HEK293T (cell line): ENCODE measurements at places on chromosomes 4 and X.
A peak's percentile ranks its signal among the peaks of the same experiment; 100 is the strongest.

DNA sequence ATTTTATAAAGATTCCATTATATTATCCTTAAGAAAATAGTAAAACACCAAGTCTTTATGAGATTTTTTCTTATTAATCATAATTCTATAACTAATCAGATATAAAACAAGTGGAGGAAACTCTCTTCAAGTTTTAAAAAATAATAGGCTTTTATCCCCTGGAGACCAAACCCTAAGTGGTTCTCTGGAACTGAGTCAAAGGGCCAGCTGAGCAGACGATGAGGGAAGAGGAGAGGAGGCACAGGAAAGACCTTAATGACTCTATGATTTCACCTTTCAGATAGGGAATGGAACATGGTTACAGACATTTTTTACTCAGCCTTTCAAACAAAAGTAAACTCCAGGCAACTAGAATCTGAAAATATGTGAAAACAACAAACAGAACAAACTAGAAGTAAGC lies 201.8 kb downstream of the SLC39A8 start:
- no peak for DNase-seq

- no peak for DNase-seq
These were observed 13.6 kb downstream of the STOX2 start for GRCh38 chr4:183918696-183919095.

- DNase-seq: no peak
These were observed 10.1 kb upstream of the SH3TC1 start for GRCh38 chr4:8188743-8189550.

GRCh38 chrX:151396042-151396824 lies 773 bp upstream of the VMA21 start:
- DNase-seq: no peak

- DNase-seq: no peak
These were observed 164.0 kb upstream of the BCOR start for GRCh38 chrX:40261833-40262156.

- DNase-seq: no peak
These were observed 43.9 kb upstream of the SLC25A4 start for GRCh38 chr4:185099024-185099682.

- DNase-seq: no peak
These were observed 58.9 kb downstream of the DOCK11 start for GRCh38 chrX:118554511-118554910.

DNA sequence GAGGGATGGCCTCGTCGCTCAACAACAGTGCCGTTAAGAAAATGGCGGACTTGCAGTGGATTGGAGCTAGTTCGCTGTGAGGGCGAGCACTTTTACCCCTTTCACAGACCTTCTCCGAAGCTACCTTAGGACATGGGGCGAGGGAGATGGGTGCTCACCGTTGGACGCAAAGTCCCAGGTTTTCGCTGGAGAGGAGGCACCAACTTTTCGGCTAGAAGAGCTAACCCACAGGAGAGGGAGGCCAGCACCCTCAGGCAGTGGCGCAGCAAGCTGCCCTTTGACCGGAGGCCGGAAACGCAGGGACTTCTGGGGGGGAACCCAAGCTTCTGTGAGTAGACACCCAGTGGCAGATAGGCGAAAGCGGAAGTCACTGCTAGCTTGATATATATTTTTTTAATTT lies 93.1 kb upstream of the IL13RA1 start:
- no peak for DNase-seq

DNA sequence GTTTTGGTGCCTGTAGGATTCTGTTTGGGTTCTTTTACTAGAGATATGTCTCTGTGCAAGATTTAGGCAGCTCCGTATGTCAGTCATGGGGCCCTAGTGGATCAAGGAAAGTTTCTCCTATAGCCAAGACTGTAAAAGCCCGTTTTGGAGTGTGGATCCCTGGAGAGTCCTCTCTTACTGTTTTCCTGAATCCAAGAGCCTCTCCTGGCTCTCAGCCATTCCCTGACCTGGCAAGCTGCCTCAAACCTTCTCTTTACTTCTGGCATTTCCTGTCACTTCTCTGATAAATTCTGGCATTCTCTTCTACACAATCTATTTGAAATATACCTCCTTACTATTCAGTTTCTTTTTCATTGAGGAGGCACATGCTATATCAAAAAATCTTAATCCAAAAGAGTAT lies 41.4 kb downstream of the DCAF12L2 start:
- no peak for DNase-seq

- no peak for DNase-seq
These were observed 350.1 kb downstream of the AR start for GRCh38 chrX:67893931-67894330.

GRCh38 chr4:120331486-120332370 lies 265.1 kb upstream of the MAD2L1 start:
- peak; percentile 5 for DNase-seq

DNA sequence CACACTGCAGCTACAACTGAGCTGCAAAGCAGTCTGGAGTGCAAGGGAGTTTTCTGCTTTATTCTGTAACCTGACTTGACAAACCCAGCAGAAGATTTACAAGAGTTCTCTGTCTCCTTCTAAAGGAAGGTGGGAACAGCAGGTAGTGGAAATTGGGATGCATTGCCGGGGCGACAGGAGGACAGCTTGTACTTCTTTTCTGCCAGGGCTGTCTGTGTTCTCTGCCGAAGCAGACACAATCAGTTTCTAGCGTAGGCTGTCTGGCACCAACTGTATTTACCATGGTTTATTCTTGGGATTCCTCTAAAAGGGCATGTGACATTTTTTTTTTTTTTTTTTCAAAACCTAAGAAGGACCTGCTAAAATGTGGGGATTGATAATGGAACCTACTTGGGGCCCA lies 190.8 kb upstream of the GK2 start:
- DNase-seq: no peak

DNA sequence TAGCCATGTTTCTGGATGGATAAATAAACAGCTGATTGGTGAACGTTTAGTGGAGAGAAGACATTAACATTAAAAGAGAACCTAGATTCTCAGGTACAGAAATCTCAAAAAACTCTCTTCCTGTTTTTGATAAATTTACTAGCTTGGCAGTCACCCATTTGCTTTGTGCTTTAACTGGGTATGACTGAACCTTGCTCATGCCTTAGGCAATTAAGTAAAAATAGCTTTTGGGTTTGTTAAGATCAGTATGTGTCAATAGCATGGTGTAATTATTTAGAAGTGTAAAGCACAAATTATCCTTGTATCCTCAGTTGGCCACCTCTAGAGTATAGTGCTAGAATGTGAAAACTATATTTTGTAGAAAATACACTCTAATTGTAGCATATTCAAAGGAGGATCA lies 200.0 kb downstream of the CFAP299 start:
- no peak for DNase-seq

DNA sequence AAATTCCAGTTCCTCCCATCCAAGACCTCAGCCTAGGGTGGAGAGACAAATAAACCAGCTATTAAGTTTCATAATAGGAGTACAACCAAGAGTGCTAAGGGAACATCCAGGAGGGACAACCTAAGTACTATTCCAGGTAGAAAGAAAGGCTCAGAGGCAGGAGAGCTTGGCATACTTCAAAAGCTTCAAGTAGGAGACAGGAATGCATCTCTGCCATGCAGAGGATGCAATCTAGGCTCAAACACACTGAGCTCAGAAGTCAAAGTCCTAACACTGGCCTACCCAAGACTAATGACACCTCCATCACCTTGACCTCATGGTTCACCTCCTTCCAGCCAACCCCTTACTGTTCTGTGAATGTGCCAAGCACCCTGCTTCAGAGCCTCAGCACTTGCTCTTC lies 8.1 kb downstream of the WDFY3 start:
- no peak for DNase-seq

- peak; percentile 53 for DNase-seq
These were observed 86.2 kb downstream of the PPEF1 start for GRCh38 chrX:18793601-18794089.

DNA sequence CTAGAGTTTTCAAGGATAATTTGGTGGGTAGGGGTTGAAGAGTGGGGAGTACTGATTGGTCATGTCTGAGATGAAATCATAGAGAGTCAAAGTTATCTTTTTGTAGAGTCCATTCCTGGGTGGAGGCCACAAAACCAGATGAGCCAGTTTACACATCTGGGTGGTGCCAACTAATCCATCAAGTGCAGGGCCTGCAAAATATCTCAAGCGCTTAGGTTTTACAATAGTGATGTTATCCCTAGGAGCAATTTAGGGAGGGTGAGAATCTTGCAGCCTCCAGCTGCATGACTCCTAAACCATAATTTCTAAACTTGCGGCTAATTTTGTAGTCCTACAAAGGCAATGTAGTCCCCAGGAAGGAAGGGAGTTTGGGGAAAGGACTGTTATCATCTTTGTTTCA lies 988.3 kb upstream of the LCORL start:
- DNase-seq: no peak

DNA sequence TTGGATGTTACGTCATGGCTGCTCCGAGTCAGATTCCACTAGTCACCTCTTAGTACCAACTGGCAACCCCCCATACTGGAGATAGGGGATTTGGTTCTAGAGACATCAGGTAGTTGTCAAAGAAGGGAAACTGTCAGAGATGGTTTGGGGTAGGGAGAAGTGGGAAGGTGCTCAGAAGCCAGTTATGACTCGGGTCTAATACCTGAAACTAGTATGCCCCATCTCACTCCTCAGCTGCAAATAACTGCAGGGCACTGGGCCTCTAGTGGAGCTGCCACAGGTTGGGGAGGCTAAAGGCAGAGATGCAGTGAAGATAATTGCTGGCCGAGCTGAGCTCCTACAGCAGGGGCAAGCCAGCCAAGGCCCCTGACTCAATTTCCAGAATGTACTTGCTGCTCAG lies 30.0 kb downstream of the OTUD6A start:
- DNase-seq: no peak

- DNase-seq: no peak
These were observed 294.9 kb downstream of the GUCY2F start for GRCh38 chrX:109186939-109187338.

GRCh38 chr4:1458581-1458980 lies 52.3 kb upstream of the NKX1-1 start:
- DNase-seq: no peak

- DNase-seq: no peak
These were observed 89.3 kb upstream of the UGT8 start for GRCh38 chr4:114509340-114509739.

DNA sequence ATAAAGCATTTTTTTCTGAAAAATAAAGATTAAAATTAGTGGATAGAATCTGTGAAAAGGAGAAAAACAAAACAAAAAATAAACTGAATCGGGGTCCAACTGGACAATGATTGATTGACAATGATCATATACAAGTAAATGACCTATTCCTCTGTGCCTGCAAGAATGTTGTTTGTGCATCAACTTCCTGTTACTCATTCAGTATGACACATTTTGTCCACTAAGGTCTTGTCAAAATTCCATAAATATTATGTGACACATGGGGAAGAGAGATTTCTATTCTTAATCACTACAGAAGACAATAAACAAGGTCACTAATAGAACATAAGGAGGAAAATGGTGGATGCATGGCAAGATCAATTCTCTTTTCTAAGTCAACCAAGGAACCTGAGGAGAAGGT lies 54.9 kb downstream of the F8 start:
- DNase-seq: no peak

- no peak for DNase-seq
These were observed 44.7 kb downstream of the MTMR8 start for GRCh38 chrX:64350521-64350920.

- no peak for DNase-seq
These were observed 9.7 kb upstream of the PLA2G12A start for GRCh38 chr4:109739547-109739946.

- DNase-seq: no peak
These were observed 20.4 kb downstream of the TMEM271 start for GRCh38 chr4:555566-556275.

DNA sequence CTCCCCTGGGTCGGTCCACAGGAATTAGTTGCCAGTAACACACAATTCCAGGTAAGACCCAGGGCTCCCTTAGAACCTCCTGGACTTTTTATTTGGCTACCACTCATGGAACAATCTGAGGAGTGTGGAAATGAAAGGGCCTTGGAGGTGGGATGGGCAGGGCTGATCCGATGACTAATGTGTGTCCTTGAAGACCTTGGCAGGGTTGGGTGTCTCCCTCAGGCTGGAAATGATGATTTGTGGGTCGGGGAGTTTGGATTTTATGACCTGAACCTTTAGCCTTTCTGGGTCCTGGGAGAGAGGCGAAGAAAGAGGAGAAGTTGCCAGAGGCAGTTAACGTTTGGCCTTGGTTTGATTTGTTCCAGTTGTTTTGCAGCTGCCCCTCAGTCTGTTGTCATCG lies 425.0 kb downstream of the MID1IP1 start:
- no peak for DNase-seq

- no peak for DNase-seq
These were observed 6.1 kb downstream of the ELF2 start for GRCh38 chr4:139170932-139171331.

DNA sequence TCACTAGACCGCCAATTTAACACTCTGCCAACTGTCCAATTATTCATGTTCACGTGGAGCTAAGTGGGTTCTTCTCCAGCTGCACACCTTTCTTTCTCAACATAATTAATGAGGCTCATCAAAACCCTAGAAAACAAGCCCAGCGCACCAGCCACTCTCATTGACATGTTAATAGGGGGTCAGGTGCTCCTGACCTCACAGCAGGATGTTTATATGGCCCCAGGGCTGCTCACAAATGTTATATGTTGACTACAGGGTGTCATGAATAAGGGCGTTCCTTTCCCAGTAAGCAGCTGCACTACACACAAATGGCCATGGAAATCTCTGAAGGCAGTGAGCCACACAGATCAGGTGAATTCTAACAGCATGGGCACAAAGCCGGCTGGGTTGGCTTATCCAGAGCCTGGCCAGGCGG lies 209.8 kb downstream of the MGST2 start:
- DNase-seq: peak; percentile 54
